ENCODE measurements at places on chromosomes 7 and 10.
A peak's percentile ranks its signal among the peaks of the same experiment; 100 is the strongest.

DNA sequence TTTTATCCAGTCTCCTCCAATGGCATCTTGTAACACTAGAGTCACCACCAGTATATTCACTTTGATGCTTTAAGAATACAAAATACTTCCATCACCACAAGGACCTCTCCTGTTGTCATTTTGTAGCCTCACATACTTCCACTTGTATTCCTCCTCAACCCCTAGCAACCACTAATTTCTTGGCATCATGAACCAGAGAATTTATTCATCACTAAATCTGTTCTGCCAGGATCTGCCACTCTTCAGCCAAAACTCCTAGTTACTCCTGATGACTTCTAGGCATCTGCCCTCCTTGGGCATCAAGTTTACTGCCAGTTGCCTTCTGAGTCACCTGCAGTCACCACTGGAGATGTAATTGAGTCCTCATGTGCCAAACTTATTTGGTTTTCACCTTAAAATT lies 906.8 kb downstream of the CNTNAP2 start:
- DNase-seq = no peak

- DNase-seq = no peak
These were observed 375.5 kb upstream of the LRRTM3 start for GRCh38 chr10:66550351-66550750.

GRCh38 chr7:50353201-50353600 lies 48.7 kb downstream of the IKZF1 start:
- no peak for DNase-seq

- no peak for DNase-seq
These were observed 7.0 kb downstream of the WDR91 start for GRCh38 chr7:135204341-135204749.

DNA sequence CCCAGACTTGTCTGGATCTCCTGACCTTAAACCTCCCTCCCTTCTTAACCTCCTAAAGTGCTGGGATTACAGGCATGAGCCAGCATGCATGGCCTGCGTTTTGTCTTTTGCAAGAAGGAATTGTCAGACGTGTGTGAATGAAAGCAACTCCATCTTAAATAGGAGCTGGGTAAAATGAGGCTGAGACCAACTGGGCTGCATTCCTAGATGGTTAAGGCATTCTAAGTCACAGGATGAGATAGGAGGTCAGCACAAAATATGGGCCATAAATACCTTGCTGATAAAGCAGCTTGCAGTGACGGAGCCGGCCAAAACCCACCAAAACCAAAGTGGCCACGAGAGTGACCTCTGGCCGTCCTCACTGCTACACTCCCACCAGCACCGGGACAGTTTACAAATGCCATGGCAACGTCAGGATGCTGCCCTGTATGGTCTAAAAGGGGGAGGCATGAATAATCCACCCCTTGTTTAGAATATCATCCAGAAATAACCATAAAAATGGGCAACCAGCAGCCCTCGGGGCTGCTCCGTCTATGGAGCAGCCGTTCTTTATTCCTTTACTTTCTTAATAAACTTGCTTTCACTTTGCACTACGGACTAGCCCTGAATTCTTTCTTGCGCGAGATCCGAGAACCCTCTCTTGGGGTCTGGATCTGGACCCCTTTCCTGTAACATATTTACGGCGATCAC lies 41.2 kb upstream of the SDK1 start:
- no peak for DNase-seq

GRCh38 chr10:124739986-124740368 lies 4.2 kb downstream of the FAM53B start:
- no peak for DNase-seq

- no peak for DNase-seq
These were observed 92.9 kb upstream of the DUSP5 start for GRCh38 chr10:110404825-110405224.

- no peak for DNase-seq
These were observed 56.6 kb downstream of the MPLKIP start for GRCh38 chr7:40077849-40078248.

- DNase-seq = no peak
These were observed 13.7 kb downstream of the IL2RA start for GRCh38 chr10:6048281-6049030.

- no peak for DNase-seq
These were observed 18.4 kb downstream of the VSTM4 start for GRCh38 chr10:49096890-49097445.

DNA sequence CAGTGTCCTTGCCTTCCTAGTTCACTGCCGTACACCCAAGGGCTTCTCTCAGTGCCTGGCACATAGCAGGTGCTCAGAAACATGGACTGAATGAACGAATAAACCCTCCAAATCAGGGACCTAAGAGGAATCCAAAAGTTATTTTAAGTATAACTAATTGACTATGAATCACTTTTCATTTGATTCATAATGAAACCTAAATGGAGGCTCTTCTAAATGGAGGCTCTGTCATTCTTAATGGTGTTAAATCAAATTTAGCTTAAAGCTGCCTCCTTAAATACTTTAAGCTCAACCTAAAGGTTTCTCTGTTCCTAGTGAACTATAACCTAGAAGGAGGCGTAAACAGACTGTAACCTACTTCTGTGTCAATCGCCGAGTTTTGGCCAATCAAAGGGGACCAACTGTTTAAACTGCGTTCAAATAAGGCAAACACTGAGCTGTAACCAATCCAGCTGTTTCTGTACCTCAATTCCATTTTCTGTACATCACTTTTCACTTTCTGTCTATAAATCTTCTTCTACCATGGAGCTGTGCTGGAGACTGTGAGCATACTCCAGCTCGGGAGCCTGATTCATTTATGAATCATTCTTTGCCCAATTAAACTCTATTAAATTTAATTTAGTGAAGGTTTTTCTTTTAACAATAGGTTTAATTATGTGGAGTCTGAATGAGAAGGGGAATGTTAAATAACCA lies 11.0 kb downstream of the PYROXD2 start:
- no peak for DNase-seq

DNA sequence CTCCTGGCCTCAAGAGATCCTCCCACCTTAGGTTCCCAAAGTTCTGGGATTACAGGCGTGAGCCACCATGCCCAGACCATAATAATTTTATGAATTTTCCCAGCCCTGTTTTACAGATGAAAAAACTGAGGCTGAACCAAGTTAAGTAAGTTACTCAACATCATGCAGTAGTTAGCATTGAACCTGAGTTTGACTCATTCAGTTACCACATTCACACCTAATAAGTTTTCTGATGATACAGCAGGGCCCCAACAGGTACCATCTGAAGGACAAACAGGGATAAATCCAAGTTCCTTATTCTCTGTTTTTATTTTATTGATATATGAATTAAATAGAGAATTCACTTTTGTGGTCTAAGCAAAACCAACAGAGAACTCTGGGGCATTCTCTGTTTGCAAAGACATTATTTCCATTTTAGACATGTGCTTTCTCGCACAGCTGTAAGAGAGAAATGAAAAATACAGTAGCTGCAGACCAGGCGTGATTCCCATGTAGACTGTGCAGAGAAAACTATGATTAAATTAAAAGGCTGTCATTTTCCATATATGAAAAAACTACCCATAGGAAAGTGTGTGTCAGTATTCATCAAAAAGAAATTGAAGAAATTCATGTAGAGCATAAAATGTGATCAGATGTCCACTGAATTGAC lies 26.6 kb downstream of the APBB1IP start:
- no peak for DNase-seq

GRCh38 chr10:58291538-58292174 lies 22.7 kb downstream of the CISD1 start:
- peak; percentile 28 for DNase-seq

GRCh38 chr10:34751272-34751671 lies 63.8 kb downstream of the PARD3 start:
- no peak for DNase-seq

- DNase-seq = no peak
These were observed 14.8 kb downstream of the TRPV6 start for GRCh38 chr7:142870566-142871259.

DNA sequence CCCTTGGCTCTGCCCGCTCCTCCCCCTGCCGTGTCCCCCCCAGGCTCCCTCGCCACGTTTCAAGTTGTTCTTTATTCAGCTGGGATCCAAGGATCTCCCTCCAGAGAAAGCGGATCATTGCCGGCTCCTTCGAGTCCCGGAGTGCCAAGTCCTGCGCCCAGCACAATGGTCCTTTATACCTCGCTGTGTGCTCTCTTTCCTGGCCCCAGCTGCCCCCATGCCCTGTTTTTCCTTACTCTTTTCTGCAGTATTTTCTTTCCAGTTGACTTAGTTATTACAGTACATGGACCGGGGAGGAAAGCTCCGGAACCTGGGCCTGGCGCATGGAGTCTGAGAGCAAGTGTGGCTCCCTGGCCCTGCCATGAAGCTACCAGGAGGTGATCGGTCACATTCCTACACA lies 88.1 kb upstream of the KMT2C start:
- DNase-seq = no peak

- DNase-seq = no peak
These were observed 9.2 kb downstream of the ZCCHC24 start for GRCh38 chr10:79436066-79436849.

- no peak for DNase-seq
These were observed 40.8 kb upstream of the HECW1 start for GRCh38 chr7:43071604-43072003.

- no peak for DNase-seq
These were observed 3.4 kb downstream of the HIPK2 start for GRCh38 chr7:139774376-139774775.

DNA sequence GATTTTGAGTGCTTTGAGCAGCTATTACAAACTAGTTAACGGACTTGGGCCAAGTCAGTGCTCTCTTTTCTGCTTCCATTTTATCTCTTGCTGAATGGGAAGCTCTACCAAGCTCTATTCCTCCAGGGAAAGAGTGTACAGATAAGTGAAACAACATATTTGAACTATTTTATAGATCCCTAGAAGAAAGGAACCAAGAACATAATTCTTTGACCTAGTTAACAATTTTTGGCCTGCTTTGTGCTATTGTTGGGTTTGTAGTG lies 244.8 kb downstream of the PRKG1 start:
- no peak for DNase-seq

DNA sequence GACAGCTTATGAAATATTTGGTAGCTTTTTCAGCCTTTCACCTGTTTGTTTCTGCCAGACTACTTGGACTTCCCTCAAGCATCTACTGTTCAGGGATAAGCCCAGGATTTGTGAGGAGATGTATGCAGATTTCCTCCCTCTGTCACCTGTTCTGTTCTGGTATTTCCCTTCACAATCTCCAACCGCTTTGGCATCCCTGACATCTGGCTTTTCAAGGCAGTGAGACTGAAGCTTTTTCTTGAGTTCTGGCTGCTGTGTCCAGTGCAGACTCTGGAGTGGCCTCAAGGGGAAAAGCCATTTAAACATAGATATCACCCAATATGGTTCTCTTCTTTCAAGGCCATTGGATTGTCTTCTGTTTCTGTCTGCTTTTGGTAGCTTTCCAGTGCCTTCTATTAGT lies 369.7 kb downstream of the LRMDA start:
- no peak for DNase-seq

DNA sequence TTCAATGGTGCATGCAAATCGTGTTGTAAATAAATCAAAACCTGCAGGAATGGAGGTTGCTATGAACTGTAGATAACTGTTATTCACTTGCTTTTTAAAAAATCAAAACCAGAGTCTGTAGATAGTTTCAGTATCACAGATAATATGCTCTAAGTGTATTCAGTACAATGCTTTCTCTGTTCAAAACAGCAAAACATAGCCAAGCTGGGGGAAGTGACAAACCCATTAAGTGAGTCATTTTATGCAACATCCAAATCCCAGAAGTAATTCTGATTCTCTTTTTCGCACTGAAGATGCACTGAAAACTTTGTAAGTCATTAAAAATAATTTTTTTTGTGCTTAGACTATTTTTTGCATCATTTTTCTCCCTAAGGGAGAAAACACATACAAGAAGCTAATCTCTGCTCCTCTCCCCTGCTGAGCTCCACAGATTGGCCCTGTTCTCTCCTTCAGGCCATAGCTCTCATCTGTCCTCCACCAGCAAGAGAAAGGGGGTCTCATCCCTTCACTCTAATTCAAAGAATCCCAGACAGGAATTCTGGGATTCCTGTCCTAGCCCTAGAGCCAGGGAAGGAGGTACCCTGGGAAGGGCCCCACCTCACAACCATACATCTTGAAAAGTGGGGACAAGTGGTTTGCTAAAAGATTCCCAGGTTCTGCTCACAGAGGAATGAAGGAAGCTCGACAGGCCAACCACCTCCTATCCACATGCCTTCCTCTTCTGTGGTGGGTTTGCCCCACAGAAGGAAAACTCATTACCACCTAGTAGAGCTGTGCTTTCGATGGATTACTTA lies 4.9 kb downstream of the PRTFDC1 start:
- DNase-seq = no peak

DNA sequence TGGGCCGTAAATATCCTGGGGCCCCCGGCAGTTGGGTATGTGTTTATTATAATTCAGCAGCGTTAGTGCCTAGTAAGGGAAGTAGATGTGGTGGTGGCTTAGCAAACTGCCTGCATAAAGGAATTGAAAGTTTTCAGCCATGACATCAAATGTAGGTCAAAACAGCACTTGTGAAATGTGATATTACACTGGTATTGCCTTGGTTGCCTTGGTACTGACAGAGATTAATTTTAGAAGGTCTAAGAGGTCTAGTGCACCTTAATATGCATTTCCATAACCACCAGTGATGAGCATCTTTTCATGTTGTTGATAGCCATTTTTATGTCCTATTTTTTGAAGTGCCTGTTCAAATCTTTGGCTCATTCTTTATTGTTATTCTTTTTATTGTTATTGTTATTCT lies 50.1 kb downstream of the VWC2 start:
- no peak for DNase-seq

GRCh38 chr7:30852308-30852684 lies 59.4 kb upstream of the AQP1 start:
- no peak for DNase-seq

GRCh38 chr7:149741629-149742028 lies 31.8 kb downstream of the ZNF467 start:
- no peak for DNase-seq

DNA sequence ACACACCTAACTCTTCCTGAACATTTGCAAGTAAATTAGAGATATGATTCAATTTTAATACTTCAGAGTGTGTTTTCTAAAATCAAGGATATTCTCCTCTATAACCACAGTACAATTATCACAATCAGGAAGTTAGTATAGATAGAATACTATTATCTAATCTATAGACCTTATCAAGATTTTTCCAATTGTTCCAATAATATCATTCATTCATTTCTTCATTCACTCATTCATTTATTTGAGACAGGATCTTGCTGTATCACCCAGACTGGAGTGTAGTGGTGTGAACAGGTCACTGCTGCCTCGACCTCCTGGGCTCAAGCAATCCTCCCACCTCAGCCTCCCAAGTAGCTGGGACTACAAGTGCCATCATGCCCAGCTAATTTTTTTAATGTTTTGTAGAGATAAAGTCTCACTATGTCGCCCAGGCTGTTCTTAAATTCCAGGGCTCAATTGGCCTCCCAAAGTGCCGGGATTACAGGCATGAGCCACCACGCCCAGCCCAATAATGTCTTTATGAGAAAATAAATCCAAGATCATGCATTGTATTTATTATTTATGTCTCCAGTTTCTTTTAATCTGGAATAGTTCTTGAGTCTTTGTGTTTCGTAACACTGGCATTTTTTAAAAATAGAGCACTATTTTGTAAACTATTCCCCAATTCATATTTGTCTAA lies 10.6 kb upstream of the MRPS16 start:
- DNase-seq = no peak

All from NCI-H510A treated with DMSO at 0.1 percent for 48 hours (cell line).